Peyer's patch (tissue), 4 donors: ENCODE measurements at places on chromosomes 5 and 9. TPM values are rescaled to one million over a fixed set of nuclear protein-coding genes. Genes with fewer than 3 reads are reported as not detected.
A peak's percentile ranks its signal among the peaks of the same experiment; 100 is the strongest.

GRCh38 chr5:169287529-169287928 lies 13.4 kb downstream of the SLIT3 start:
- no peaks in the 10 kb centered on the region for H3K4me1 ChIP-seq
- no peak for DNase-seq
- H3K27me3 ChIP-seq = no peaks in the 10 kb centered on the region

- H3K36me3 ChIP-seq = peaks cover 42% of the 10 kb centered on the region
- DNase-seq = no peak
- no peak overlapping the region for H3K4me3 ChIP-seq
- H3K27ac ChIP-seq = no peak overlapping the region
Measured at GRCh38 chr9:90851444-90851843, 49.8 kb downstream of the SYK start.

DNA sequence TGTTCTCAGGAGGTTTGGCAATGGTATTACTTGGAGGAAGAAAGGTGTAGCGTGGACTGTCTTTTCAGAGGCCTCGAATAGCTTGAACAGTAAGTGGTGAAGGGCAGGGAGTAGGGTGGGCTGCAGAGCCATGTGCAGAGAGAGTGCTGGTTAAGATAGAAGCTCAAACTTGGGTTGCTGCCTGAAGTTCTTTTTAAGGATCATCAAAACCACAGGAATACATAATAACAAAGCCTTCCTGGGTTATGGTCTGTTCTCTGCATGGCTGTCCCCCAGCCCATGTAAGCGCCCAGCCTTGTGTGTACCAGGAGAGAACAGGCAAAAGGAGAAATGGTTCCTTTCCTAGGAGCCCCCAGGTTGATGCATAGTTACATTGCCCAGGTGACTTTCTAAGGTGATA lies 43.9 kb downstream of the RCL1 start:
- H3K27ac ChIP-seq = no peak overlapping the region
- H3K36me3 ChIP-seq = no peaks in the 10 kb centered on the region
- no peaks in the 10 kb centered on the region for H3K27me3 ChIP-seq
- no peak overlapping the region for H3K4me3 ChIP-seq
- no peaks in the 10 kb centered on the region for H3K4me1 ChIP-seq

GRCh38 chr5:19256036-19256435 lies 732.0 kb downstream of the CDH18 start:
- H3K27me3 ChIP-seq = no peaks in the 10 kb centered on the region
- no peak overlapping the region for H3K27ac ChIP-seq
- no peaks in the 10 kb centered on the region for H3K36me3 ChIP-seq
- DNase-seq = no peak
- no peaks in the 10 kb centered on the region for H3K4me1 ChIP-seq
- H3K4me3 ChIP-seq = no peak overlapping the region

- H3K4me3 ChIP-seq = no peak overlapping the region
- no peaks in the 10 kb centered on the region for H3K4me1 ChIP-seq
- no peaks in the 10 kb centered on the region for H3K27me3 ChIP-seq
- H3K27ac ChIP-seq = no peak overlapping the region
- no peaks in the 10 kb centered on the region for H3K36me3 ChIP-seq
Measured at GRCh38 chr9:95725045-95725444, 150.4 kb upstream of the ERCC6L2 start.

GRCh38 chr9:78064075-78064474 lies 32.5 kb upstream of the GNAQ start:
- no peaks in the 10 kb centered on the region for H3K27me3 ChIP-seq
- DNase-seq = no peak
- H3K4me3 ChIP-seq = no peak overlapping the region
- no peaks in the 10 kb centered on the region for H3K36me3 ChIP-seq
- no peak overlapping the region for H3K27ac ChIP-seq
- no peaks in the 10 kb centered on the region for H3K4me1 ChIP-seq

DNA sequence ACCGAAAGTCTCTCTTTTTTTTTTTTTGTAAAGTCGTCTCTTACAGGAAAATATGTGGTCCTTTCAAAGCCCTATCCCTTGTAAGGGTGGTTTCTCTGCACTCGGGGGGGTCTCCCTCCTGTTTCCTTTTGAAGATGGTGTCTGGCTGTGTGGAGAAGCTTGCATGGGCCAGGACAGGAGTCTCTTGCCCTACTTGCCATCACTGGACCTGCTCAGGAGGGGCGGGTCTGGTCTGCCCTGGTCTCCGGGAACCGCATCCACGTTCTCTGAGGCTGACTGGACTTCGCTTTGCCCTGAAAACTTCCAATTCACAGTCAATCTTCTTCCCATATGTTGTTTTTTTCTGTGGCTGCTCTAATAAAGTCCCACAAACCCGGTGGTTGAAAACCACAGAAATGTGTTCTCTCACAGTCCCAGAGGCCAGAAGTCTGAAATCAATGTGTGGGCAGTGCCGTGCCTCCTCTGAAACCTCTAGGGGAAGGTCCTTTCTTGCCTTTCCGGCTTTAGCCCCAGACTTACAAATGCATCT lies 92.9 kb upstream of the IER5L start:
- no peak for DNase-seq
- no peaks in the 10 kb centered on the region for H3K36me3 ChIP-seq
- peaks cover 8% of the 10 kb centered on the region for H3K4me1 ChIP-seq
- no peaks in the 10 kb centered on the region for H3K27me3 ChIP-seq
- no peak overlapping the region for H3K27ac ChIP-seq

DNA sequence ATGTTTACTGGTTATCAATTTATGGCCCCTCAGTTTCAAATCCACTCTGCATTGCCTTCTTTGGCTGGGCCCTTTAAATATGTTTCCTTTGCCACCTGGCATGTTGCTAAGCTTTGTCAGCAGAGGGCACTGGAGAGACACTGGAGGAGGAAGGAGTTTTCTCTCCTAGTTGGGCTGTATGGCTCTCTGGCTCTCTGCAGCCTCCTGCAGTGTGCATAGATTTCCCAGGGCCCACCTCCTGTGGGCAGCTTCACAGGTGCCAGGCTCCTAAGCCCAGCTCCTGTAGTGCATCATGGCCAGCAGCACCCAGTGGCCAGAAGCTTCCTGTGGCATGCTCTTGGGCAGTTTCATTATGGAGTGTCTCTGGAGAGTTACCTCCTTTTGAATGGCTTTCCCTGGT lies 23.3 kb downstream of the CAVIN4 start:
- no peak overlapping the region for H3K27ac ChIP-seq
- H3K4me1 ChIP-seq = no peaks in the 10 kb centered on the region
- no peaks in the 10 kb centered on the region for H3K27me3 ChIP-seq
- no peaks in the 10 kb centered on the region for H3K36me3 ChIP-seq

DNA sequence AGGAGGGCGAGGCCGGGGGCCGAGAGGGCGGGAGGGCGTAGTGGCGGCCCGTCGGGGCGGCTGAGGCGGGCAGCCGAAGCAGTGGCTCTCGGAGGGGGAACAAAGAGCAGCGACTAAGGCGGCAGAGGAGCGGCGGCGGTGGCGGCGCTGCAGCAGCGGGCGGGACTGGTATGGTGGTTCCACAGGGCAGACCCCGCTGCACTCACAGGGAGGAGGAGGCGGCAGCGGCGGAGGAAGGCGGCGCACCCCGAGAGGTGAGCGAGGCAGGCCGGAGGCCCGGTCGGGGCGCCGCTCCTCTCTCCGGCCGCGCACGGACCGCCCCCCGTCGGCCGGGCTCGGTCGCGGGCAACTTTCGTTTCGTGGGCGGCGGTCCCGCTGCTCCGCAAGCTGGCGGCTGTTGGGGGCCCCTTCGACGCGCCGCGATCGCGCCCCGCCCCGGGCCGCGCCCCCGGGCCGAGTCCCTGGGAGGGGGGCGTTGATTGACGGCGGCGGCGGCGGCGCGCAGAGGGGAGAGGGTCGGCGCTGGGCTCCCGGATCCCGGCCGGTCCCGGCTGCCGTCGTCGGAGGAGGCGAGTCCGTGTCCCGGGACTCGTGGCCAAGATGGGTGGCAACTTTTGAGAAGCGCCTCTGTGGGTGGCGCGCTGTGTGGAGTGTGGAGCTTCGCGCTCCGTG lies 467 bp downstream of the CNOT6 start:
- H3K27ac ChIP-seq = peak overlapping the region; percentile 97
- no peaks in the 10 kb centered on the region for H3K4me1 ChIP-seq
- peak overlapping the region; percentile 70 for H3K4me3 ChIP-seq

GRCh38 chr5:101429241-101429640 lies 526.2 kb upstream of the ST8SIA4 start:
- H3K27ac ChIP-seq = no peak overlapping the region
- no peaks in the 10 kb centered on the region for H3K27me3 ChIP-seq
- H3K4me1 ChIP-seq = no peaks in the 10 kb centered on the region
- no peak overlapping the region for H3K4me3 ChIP-seq

DNA sequence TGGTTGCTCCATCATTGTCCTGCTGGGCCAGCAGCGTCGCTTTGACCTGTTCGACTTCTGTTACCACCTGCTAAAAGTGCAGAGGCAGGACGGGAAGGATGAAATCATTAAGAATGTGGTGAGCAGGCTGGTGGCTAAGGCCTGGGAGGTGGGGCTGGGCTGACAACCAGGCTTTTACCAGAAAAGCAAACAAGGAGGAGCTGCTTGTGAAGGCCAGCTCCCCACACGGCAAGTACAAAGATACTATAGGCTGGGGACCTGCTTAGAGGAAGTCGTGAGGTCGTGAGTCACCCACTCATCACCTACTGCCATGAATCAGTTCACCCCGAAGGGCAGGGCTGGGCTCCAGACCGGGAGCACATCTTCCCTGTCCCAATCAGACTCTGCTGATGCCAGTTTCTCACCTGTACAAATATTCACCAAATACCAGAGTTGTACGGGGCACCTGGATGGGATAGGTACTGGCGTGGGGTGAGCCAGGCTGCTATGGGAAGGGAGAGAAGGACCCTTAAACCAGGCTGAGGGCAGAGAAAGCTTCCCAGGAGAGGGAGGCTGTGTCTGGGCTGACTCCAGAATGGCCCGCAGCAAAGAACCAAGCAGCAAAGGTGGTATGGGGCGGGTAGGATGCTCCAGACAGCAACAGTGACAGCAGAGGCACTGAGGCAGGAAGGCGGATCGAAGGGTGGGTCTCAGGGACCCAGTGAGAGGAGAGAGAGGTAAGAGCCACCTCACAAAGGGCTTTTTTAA lies 69.3 kb upstream of the NIPAL4 start:
- H3K27me3 ChIP-seq = no peaks in the 10 kb centered on the region
- H3K36me3 ChIP-seq = no peaks in the 10 kb centered on the region
- H3K4me3 ChIP-seq = no peak overlapping the region
- peak overlapping the region; percentile 27 for H3K27ac ChIP-seq
- no peaks in the 10 kb centered on the region for H3K4me1 ChIP-seq

DNA sequence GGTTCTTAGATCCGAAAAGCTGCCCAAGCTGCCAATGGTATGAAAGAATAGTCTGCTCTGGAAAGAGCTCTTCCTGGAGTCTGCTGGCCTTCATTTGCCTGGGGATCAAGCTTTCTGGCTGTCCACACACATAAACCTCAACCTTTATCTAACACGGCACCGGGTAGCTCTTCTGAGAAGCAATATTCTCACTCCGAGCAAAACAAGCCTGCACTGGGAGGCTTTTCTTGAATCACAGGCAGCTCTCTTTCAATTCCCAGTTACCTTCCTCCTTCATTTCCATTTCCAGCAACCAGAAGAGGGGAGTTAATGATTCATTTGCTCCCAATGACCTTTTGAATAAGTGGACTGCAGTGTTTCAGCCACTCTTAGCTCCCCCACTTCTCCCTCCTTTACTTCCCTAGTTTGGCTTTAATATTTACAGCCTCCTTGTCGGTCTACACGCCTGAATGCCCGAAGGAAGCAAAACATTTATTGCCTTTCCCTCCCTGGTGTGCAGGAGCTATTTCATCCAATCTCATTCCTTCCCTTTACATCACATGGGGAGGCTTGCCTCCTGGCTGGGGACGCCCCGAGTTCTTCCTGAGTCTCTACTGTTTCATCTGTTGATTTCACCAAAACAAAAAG lies 187.1 kb downstream of the ARHGEF28 start:
- H3K27ac ChIP-seq = peak overlapping the region; percentile 9
- H3K4me1 ChIP-seq = no peaks in the 10 kb centered on the region
- no peaks in the 10 kb centered on the region for H3K27me3 ChIP-seq
- DNase-seq = no peak

DNA sequence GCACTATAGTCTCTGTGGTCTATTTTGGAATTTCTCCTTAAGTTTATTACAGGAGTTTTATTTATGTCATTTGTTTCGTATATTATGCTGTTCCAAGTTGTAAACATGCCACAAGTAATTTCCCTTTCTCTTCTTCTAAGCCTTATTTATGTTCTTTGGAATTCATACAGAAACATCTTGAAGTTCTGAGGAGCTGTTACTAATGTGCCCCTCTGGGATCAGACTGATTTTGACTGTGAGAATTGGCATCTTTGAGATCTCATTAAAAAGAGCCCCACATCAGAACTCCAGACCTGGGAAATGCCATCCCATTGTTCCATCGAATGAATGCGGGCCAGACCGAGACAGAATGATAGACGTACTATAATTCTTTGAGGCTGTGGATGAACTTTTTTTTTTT lies 138.8 kb upstream of the CD180 start:
- no peak overlapping the region for H3K4me3 ChIP-seq
- no peaks in the 10 kb centered on the region for H3K27me3 ChIP-seq
- no peak for DNase-seq
- H3K27ac ChIP-seq = no peak overlapping the region
- H3K4me1 ChIP-seq = no peaks in the 10 kb centered on the region

DNA sequence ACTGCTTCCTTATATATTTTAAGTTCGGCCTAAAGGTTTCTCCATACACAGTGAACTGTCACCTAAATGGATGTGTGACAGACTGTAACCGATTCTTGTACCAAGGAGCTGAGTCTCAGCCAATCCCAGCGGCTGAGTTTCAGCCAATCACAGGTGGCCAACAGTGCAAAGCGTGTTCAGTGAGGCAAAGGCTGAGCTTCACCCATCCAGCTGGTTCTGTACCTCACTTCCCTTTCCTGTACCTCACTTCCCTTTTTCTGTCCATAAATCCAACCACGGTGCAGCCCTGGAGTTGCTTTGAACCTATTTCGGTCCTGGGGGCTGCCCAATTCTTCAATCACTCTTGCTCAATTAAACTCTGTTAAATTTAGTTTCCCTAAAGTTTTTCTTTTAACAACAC lies 15.7 kb upstream of the TBC1D9B start:
- no peaks in the 10 kb centered on the region for H3K36me3 ChIP-seq
- no peak overlapping the region for H3K27ac ChIP-seq
- no peaks in the 10 kb centered on the region for H3K27me3 ChIP-seq
- DNase-seq = no peak
- no peak overlapping the region for H3K4me3 ChIP-seq
- H3K4me1 ChIP-seq = no peaks in the 10 kb centered on the region

Gene BRINP1
- total RNA-seq = not detected

Gene CCDC192
- not detected for total RNA-seq
